Progenitor cell of endocrine pancreas (in vitro differentiated cells): ENCODE measurements at places on chromosomes 6 and 20.

GRCh38 chr20:1323256-1323655, 5.7 kb downstream of the SDCBP2 start:
- DNase-seq = no peak

DNA sequence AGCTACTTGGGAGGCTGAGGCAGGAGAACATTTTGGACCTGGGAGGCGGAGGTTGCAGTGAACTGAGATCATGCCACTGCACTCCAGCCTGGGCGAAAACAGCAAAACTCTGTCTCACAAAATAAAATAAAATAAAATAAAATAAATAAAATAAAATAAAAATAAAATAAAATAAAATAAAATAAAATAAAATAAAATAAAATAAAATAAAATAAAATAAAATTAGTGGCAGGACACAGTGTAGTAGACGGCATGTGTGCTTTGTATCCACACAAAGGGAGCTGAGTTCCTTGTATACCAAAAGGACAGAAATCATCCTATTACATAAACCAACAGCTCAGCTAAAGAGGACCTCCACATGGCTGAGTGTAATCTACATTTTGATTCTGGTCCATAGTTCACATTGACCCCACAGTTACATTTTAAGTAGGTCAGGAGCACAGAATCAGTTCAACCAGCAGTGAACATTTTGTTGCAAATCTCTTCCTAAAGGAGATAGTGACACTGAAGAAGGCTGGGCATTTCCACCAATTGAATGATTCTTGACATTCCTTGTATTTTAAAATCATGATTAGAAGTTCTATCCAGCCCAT, 91.7 kb upstream of the MAP7 start:
- no peak for DNase-seq

DNA sequence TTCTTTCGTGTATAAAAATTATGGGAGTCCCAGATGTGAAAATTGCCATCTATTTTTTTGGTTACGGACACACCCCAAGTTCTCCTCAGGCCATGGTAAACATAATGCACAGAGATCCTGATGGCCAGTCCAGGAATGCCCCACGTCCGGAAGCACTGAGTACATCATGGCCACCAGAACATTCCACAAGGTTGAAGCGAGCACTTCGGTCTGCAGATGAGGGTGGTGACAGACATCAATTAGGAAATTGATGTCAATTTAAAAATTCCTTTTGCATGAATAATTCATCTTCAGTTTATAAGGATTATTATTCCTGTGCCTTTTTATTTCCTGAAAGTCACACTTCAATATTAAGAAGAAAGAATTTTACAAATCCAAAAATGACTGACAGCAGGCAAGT, 13.2 kb upstream of the EXOC2 start:
- DNase-seq = no peak

GRCh38 chr6:113596387-113597230, 260.5 kb upstream of the MARCKS start:
- no peak for DNase-seq

- no peak for DNase-seq
Measured at GRCh38 chr6:136066005-136066404, 184.1 kb downstream of the MTFR2 start.

DNA sequence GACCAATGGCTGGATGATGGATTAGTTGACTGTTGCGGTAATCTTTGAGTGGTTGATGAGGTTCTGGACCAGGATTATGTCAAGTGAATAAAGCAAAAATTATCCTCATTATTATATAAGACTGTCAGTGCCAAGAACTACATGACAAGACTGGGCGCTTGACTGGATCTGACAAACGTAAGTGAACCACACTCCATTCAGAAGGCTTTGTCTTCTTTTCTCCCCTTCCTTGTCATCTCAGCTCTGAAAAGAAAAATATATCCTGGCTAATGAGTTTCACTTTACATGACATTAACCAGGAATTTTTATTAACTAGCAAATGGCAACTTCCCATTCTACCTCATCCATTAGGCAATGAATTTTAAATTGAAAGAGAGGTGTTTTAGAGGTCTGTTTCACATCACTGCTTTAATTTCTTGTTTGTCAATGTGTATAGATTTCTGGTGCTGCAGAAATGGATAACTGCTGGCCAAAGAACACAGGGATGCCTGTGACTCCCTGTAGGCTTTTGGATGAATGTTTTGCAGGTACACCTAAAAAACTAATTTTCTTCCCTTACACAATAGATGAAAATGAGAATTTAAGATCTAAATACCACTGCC, 150.1 kb downstream of the ELOVL4 start:
- no peak for DNase-seq
